Thoracic aorta (tissue), 2 donors: ENCODE measurements at places on chromosomes 3 and 15.

GRCh38 chr3:171165983-171166382, 139.5 kb upstream of the SLC2A2 start:
- no peak for DNase-seq

- no peak for DNase-seq
These were observed 26.8 kb downstream of the FNDC3B start for GRCh38 chr3:172065967-172066762.

DNA sequence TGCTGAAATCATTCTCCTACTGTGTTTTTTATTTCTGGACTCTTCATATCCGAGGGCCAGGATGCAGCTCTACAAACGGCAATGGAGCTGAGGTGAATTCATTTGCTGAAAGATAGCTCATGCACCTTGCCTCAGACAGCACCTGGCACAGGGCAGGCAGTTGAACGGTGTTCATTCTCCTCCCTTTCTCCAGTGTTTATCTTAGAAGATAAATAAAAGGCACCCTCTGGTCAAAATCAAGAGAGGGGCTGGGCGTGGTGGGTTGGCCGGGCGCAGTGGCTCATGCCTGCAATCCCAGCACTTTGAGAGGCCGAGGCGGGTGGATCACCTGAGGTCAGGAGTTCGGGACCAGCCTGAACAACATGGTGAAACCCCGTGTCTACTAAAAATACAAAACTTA, 79.3 kb upstream of the LMOD3 start:
- DNase-seq = no peak

- no peak for DNase-seq
These were observed 48.8 kb upstream of the VGLL4 start for GRCh38 chr3:11692532-11692813.

DNA sequence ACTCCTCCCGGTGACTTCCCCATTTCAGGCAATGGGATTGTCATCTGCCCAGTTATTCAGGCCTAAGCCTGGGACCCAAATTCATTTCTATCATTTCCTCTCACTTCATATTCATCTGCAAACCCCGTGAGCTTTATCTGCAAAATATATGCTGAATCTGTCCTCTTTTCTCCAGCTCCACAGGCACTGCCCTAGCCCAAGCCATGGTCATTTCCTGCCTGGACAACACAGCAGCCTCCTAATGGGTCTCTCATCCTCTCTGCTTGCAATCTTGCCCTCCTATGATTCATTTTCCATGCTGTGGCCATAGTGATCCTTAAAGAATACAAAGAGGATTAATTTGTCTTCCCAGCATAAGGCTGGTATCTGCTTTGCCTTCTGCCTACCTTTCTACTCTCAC, 6.1 kb downstream of the RBP2 start:
- DNase-seq = no peak

GRCh38 chr3:173397161-173398110, at the start of gene NLGN1:
NLGN1 (plus strand) TSS chr3:173397744.
- DNase-seq = peak; percentile 4

DNA sequence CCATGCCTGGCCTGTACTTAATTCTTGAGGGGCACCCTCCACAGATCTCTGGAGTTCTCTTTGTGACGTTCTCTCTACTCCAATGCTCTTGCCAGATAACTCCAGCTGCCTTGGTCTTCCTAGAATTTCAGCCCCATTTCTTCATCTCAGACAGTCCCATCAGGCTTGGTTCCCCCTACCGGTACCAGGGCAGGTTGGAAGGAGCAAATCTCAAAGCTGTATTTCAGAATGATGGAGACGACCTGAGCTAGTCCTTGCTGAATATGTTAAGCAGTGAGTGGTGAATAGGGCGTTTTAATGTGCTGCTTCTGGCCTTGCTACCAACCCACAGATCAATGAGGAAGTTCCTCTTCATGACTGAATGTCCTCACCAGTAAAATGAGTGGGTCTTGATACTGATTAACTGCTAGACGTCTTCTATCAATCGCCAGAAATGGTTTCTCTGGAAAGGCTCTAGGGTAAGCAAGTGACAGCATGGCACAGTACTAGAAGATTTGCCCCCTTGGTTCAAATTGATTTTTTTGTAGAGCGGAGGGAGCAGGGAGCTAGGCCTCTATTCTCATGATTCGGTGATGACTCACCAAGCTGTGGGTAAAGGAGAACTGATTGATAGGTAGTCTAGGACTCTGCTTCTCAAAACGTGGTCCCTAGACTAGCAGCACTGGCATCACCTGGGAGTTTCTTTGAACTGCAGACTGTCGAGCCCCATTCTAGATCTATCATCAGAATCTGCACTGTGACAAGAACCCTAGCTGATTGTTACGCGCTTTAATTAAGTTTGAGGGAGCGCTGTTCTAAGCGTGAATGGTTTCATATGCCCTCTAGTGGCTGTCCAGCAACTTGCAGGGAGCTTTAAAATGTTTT, 67.8 kb downstream of the UBP1 start:
- DNase-seq = no peak

GRCh38 chr15:72758182-72758581, 25.4 kb downstream of the ADPGK start:
- DNase-seq = no peak

DNA sequence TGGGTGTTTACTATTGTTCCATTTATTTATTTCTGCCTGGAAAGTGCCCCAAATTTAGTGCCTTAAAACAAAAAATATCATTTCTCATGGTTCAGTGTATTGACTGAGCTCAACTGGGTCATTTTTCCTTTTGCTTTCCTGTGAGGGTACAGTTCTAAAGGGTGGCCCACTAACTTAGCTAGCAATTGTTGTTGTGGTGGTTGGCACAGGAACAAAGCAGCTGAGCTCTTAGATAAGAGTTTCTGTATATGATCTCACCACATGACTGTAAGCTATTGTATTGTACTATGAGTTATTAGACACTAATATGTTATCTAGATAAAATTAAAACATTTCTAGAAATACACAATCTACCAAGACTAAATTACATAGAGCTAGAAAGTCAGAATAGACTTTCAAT, 1283.7 kb downstream of the OTOL1 start:
- DNase-seq = no peak

DNA sequence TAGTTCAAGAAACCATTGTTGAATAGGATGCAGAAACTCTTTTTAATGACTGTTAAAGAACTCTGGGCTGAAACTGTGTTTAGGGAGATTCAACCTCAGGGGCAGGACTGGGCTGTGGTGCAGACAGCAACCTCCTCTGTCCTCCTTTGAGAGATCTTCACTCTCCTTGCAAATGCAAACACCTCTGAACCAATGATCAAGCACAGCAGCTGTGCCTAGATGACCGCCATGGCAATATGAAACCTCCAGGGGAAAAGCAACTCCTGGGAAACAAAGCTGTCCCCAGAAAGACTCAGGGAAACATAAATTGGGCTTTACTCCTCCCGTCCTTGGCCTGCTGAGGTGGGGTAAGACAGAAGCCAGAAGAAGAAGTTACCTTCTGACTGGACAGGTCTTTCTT, 52.6 kb downstream of the TBC1D2B start:
- DNase-seq = no peak

- DNase-seq = no peak
These were observed 95.5 kb downstream of the CCNL1 start for GRCh38 chr3:157064402-157064801.

GRCh38 chr3:4780545-4780957, 198.7 kb upstream of the BHLHE40 start:
- DNase-seq = no peak

DNA sequence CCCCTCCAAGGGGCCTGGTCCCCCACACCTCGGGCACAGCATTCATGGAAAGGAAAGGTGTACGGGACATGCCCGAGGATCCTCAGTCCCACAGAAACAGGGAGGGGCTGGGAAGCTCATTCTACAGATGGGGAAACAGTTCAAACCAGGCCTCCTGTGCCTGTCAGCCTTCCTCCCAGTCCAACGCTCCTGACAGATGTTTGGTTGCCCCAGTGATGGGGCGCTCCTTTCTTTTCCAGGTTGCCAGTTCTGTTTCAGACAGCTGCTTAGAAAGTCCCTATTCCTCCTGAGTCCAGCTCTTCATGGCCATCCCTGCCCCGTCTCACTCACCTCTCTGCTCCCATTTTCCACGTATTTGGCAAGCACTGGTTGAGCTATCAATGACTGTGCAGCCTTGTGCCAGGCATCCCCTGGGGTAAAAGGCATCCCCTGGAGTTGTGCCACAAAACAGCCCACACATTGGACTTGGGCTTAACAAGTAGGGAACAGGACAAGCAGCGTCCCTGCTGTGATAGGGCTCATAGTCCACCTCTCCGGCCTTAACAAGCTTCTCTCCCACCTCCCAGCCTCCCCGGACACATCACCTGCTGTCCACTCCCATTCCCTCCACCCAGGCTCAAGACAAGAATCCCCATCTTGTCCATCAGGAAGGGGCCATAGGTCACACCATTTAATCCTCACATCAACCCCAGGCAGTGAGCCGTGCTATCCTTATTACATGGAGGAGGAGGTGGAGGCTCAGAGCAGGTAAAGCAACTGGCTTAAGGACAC, 6.6 kb downstream of the OXTR start:
- DNase-seq = no peak

GRCh38 chr3:106294121-106294520, 425.3 kb upstream of the CBLB start:
- no peak for DNase-seq

DNA sequence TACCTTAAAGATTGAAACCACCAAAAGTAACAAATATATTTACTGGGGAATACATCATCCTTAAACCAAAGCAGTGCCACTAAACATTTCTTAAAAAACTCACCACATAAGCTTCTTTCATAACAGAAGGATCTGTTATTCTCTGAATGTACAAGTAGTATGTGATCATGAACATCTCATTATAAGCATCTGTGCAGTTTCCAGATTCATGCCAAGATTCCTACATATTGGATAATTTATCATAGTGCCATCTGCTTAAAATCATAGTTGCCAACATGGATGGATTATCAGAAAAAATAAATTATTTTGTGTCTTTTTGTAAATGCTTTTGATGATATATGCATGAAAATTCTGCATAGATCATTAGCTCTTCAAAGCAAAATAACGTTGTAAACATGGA, 21.8 kb upstream of the BCHE start:
- DNase-seq = no peak

GRCh38 chr3:170049146-170050000, 11.6 kb downstream of the GPR160 start:
- DNase-seq = no peak

DNA sequence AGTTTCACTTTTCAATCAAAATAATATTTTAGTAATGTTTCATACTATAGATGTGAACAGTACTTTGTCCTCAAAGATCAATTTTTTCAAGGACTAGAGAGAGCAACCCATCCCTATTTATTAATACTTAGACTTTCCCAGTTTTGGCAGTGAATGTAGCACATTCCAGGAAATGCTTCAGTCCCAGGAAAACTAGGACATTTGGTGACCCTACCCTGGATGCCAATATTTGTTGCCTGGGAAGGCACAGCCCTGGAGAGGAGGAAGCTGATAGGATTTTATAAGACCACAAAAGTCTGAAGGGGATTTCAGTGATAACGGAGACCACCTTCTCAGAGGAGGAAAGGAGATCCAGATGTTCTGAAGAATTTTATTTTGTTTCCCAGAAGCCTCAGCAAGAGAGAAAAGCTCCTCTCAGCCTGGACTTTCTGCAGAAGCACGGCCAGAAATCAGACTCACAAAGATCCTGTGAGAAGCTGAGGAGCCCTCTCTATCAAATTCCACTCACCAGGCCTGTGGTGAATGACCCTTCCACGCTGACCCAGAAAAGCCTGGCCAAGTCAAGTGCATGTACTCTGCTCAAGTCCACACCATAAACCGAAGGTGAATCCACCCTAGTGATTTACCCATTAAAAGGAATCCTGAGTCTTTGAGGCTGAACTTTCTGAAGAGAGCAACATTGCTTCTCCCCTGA, 87.7 kb upstream of the ABHD17C start:
- DNase-seq = no peak

DNA sequence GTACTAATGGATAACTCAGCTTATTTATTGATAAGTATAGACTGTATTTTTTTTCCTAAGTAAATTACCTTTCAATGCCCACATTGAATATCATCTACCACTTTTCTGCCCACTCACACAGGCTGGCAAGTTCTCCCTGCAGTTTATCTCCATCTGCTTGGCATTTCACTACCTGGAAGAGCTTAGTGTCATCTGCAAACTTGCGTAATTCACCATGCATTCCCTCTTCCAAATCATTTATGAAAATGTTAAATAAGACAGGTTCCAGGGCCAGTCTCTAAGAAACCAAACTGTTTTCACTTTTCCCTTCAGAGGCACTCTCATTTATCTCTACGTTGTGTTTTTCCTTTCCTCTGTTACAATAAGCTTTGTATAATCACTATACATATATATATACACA, 1076.6 kb downstream of the IGSF11 start:
- DNase-seq = no peak

GRCh38 chr15:92613841-92614240, 41.7 kb downstream of the FAM174B start:
- DNase-seq = no peak

DNA sequence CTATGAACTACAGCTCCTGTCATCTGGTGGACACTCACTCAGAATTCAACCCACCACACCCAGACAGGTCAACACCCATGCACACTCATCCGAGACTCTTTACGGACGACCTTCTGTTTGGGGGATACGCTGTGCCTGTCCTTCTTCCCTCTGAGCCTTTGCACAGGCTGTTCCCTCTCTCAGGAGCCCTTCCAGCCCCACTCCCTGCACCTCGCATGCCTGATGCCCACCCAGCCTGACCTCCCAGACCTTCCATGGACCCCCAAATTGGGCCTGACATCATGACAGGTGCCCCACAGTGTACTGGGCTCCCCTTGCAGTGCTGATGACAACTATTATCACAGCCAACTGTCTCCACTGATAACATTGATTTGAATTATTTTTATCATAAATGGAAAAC, 135.8 kb downstream of the NSMCE3 start:
- no peak for DNase-seq

DNA sequence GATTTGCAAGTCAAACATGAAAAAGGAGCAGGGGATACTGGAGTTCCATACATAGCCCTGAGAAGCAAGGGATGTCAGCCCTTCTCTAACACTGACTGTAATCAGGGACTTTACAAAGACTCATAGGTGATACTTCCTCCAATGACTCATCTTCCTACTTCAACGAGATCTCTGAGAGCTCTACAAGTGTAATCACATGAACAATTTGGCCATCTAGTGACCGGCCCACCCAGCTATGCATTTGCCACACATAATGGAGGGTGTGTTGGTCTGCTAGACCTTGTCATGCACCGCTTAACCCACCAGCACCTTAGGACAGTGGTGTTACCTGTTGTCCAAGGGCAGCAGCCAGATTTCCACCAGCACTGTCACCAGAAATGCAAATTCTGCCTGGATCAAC, 75.3 kb downstream of the NCEH1 start:
- DNase-seq = no peak

GRCh38 chr3:101796077-101796680, 17.2 kb downstream of the NXPE3 start:
- no peak for DNase-seq

- DNase-seq = no peak
These were observed 23.9 kb upstream of the TRA2B start for GRCh38 chr3:185961675-185962232.

DNA sequence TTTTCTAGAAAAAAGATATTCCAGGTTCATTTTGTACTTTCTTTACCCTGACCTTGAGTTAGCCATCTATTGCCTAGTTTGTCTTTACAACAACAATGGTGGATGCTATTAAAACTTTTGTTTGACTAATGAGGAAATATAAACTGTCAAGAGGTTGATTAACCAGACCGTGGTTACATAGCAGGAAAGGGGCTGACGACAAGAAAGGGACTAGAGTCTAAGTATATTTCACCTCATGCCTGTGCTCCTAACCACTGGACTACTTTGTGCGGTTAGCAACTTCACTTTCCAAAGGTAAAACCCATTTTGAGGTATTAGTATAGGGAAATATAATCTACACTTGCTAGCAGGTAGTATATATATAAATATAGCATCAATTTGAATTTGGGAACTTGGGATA, 327.1 kb downstream of the SATB1 start:
- no peak for DNase-seq

- DNase-seq = no peak
These were observed 72.6 kb downstream of the CCR1 start for GRCh38 chr3:46135475-46135874.
